Activated T-helper 1 cell treated with anti-CD3 and anti-CD28 coated beads, Interleukin-12 subunit alpha, Interleukin-12 subunit beta, Interleukin-2, Interleukin-4 antibody, amounts not matched to agents 30 ng/mL and 10 ng/mL and 1 ng/mL, durations not matched to agents 14 hours and 24 hours and 36 hours (primary cell): ENCODE measurements at places on chromosomes 16 and 17.
A peak's percentile ranks its signal among the peaks of the same experiment; 100 is the strongest.

DNA sequence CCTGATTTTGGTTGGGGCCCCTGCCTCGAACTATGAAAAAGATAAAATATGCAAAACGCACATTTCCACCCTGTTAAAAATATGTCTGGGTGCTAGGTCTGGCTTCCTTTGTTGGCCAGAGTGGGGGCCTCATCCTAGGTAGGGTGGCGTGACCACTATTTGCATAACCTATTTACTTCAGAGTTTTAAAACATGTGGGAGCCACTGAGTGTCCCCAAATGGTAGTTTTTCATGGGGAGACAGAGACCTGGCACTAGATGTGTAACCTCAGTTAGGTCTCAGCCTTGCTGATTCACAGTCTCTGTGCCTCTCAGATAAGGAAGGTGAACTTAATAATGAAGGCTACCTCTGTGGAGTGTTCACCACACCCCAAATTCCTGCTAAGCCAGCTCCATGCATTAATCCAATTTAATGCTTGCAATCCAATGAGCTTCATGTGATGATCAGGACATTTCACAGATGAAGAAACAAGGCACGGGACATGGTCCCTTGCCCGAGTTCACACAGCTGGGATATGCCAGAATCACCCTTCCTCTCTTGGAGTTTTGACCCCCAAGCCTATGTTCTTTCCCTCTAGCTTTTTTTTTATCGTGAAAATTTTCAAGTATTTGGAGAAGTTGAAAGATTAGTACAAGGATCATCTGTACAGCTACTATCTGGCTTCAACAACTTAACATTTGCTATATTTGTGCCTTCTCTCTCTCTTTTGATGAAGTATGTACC is 103.4 kb downstream of the IRF8 start:
- DNase-seq: no peak

DNA sequence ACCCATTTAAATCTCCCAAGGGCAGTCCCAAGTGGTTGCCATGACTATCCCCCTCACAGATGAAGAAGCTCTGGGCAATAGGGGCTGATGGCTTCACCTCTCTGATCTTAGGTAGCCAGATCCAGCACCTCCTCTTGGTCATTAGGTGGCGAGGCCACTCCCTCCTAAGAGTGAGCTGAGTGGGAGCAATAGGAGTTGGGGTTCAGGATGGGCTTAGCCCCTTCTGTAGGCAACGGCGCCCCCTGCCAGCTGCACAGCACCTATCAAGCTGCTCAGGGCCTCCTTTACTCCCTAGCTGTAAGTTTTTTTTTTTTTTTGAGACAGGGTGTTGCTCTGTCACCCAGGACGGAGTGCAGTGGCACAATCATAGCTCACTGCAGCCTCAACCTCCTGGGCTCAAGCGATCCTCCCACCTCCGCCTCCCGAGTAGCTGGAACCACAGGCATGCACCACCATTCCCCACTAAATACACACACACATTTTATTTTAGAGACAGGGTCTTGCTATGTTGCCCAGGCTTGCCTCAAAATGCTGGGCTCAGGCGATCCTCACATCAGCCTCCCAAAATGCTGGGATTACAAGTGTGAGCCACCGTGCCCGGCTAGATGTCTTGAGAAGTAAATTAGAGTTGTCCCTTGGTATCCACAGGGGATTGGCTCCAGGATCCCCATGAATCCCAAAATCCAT is 3.5 kb upstream of the RRAD start:
- no peak for DNase-seq

DNA sequence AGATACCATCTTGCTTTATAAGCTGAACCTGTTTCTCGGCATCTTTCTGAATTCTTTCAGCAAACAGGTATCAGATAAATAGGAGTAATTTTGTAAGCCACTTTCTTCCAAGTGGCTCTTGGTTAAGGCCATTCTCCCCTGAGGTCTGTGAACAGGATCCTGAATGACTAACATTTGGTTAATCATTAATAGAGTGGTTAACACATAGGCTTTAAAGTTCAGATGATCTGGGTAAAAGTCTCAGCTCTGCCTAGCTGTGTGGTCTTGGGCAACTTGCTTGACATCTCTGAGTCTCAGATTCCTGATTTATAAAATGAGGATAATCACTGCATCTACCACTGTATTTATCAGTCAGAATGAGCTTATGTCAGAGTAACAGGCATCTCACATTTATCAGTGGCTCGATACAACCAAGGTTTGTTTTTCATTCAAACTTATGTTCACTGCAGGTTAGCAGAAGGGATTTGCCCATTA is 44.4 kb upstream of the ANKFN1 start:
- no peak for DNase-seq

GRCh38 chr17:4928881-4929280 is 3.2 kb upstream of the GP1BA start:
- no peak for DNase-seq

- DNase-seq: peak; percentile 70
Measured at GRCh38 chr16:78742501-78743283, 643.2 kb downstream of the WWOX start.

- no peak for DNase-seq
Measured at GRCh38 chr16:46885960-46886763, 2.0 kb downstream of the GPT2 start.

GRCh38 chr17:30377574-30378240 is 1.0 kb upstream of the CPD start:
- DNase-seq: no peak

- peak; percentile 58 for DNase-seq
Measured at GRCh38 chr16:29738514-29738913, 7.3 kb downstream of the C16orf54 start.

GRCh38 chr17:524406-524950 is 171.9 kb upstream of the RPH3AL start:
- DNase-seq: no peak

DNA sequence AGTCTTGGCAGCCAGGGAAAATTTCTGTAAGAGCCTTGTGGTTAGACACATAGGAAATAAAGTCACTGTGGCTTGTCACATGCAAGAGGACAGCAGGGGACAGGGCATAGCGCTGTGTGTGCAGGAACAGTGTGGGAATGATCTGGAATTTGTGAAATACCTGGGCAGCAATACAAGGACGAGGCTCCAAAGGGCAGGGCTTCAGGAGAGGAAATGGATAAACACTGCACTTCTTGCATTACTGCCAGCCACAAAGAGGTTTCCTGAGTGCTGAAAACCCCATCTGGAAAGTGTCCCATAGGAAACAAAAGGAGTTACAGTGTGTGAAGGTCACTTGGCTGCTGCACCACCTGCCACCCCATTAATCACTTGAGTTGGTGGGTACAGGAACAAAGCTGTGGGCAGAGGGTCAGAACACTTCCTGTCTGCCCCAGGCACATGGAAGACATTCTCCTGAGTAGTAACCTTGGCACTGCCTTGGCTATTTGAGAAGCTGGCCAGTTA is 12.1 kb upstream of the HP start:
- no peak for DNase-seq

DNA sequence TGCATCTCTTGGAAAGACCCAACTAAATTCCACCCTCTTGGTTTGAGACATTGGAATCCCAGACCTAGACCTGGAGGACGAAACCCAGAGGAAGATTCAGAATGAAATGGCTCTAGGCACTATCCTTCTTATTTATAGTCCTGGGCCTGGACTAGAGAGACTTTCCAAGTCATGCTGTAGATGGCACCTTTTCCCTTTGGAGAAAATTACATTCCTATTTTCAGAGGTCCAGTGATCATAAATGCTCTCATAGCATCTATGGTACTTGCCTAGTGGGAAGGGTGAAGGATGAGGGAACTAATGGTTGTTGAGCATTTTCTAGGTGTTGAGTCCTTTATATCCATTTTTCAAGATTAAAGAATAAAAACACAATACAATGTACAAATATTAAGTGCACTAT is 37.1 kb downstream of the SPACA3 start:
- no peak for DNase-seq

DNA sequence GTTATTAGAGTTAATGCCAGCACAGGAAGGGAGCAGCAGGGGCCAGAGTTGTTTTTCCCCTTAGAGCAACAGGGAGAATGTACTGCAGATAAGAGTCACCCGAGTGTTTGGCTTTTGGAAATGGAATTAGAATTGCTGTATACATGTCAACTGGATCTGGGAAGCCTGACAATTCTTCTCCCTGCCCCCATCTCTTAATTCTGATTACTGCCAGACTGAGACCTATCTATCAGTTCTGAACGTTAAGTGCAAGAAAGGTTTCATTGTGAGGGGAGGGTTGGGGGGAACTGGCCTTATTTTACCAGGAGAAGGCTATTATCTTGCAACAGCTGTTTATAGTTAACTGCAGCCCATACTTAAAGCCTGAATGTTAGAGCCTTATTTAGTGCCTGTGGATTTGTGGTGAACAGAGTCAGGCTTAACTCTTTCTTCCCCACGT is 424.5 kb upstream of the CDH11 start:
- DNase-seq: no peak

GRCh38 chr17:29905086-29905878 is 24.7 kb downstream of the SSH2 start:
- no peak for DNase-seq

- DNase-seq: no peak
Measured at GRCh38 chr17:73650617-73651200, 6.5 kb upstream of the SDK2 start.

GRCh38 chr16:22425036-22425801 is 50.8 kb upstream of the CDR2 start:
- no peak for DNase-seq

DNA sequence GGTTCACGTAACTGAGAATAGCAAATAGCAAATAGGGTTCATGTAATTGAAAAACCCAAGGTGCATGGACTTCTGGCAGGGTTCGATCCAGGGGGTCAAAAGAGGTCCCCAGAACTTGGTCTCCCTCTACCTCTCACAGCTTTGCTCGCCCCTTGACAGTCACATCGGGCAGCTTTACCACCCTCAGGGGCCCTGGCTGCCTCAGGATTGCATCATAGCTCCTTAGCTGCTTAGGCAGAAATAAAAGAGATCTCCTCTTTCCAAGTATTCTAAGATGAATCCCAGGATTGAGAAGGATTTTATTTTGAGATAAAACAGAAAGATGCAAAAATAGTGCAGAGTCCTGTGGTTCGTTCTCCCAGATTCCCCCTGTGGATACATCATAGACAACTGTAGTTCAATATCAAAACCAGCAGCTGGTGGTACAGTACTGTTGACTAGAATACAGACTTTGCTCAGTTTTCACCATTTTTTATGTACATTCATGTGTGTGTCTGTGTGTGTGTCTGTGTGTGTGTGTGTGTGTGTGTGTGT is 12.8 kb downstream of the ADGRG3 start:
- DNase-seq: no peak

DNA sequence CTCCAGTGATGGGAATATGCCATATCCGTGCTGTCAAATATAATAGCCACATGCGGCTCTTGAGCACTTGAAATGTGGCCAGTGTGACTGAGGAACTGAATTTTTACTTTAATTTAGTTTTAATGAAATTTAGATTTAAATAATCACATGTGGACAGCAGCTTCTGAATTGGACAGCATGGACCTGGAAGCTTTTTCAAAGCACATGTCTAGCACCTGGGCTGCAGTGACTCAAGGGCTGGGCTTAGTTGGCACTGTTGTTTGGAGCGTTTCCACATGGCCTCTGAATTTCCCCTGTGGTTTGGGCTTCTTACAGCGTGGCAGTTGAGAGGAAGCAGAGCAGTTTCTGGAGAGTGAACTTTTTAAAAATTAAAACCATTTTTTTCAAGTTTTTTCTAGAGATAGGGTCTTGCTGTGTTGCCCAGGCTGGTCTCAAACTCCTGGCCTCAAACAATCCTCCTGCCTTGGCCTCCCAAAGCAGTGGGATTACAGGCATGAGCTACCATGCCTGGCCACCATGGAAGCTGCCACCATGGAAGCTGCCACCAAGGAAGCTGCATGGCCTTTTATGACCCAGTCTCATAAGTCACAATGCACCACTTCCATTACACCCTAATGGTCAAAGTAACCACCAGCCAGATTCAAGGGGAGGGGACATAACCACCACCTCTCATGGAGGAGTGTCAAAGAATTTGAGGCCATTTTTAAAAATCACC is 6.7 kb upstream of the TOB1 start:
- DNase-seq: peak; percentile 45

- DNase-seq: no peak
Measured at GRCh38 chr16:23745263-23745662, 9.6 kb upstream of the CHP2 start.

- no peak for DNase-seq
Measured at GRCh38 chr17:31561469-31562375, 170.2 kb downstream of the RAB11FIP4 start.

- DNase-seq: no peak
Measured at GRCh38 chr17:30821871-30822723, 2.4 kb downstream of the CRLF3 start.

DNA sequence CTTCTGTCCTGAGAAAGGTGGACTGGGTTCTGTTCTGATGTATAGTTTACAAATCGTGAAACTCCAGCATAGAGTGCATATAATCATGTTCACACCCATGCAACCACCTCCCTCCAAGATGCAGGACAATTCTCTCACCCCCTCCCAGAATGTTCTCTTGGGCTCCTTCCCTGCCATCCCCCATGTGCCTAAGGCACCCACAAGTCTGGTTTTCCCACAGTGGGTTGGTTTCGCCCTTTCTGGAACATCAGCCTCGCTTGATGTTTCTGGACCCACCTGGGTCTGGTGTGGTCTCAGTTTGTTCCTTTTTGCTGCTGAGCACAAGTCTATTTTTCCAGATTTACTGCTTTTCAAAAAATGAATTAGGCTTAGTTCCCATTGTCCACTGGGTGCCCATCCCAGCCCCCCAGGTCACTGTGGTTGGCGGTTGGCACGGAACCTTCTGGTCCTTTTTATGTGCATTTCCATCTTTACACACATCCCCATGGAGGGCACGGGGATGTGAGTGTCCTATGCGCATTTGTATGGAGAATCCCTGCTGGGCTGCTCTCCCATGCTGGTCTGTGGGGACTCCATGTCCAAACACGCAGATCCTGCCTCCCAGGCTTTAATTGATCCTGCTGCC is 19.0 kb downstream of the MAP2K3 start:
- no peak for DNase-seq

DNA sequence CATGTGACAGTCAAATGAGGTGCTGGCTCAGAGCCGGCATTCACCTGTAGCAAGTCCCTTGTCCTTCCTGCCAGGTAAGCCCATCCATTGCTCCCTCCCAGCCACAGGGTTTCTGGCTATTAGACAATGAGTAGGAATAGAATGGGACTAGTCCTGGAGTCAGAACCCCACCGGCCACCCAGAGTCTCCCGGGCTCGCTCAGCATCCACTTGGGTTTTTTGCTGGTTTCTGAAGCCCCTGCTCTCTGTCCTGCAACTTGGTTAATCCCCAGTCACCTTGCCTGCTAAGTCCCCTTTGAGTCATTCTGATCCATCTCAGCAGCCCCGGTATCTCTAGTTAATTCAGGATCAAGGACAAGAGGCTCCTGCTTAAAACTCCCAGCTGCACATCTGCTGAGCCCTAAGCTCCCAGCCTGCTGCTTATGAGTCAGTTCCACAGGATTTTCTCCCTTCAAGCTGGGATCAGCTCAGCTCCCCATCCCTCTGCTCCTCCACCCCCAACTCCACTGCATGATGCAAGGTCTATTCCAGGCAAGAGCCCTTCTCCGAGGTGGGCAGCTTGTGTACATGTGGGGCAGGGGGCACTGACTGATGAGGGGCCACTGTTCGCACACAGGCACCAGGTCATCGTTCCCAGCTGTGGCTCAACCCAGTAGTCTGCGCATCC is 19.9 kb upstream of the MRPS23 start:
- DNase-seq: no peak
